BJ (cell line): ENCODE measurements at places on chromosomes 16 and 17.

DNA sequence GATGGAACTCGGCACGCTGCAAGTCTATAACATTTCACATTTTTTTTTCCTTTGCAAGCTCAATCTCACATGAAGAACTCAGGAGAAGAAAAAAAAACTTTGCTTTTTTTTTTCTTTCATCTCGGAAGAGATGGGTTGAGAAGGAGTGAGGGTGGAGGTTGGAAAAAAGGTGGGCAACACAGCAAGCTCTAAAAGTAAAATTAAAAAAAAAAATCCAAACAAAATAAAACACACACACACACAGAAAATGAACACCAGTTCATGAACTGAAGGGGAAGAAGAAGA lies 2.5 kb downstream of the MAF start:
- DNase-seq: no peak

DNA sequence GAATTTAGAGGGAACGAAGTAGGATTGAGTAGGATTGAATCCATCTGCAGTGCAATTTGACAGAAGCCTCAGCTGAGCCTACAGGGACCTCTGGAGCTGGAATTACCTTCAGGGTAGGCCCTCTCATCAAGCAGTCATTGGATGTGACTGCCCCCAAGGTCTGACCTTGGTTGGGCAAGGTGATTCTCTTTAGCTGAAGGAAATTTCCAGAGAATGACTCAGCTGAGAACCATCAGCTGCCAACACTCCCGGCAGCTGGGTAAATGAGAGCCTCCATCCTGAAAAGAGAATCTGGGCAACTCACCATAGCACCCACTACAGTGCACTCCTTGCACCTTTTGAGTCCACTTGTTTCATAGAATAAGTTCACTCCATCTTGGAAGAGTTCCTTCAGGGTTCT lies 113.5 kb upstream of the MED13 start:
- DNase-seq: no peak

GRCh38 chr16:85871756-85872155 lies 27.2 kb upstream of the IRF8 start:
- no peak for DNase-seq

- DNase-seq: no peak
Observed at GRCh38 chr16:89958596-89958995, 10.0 kb downstream of the DEF8 start.

DNA sequence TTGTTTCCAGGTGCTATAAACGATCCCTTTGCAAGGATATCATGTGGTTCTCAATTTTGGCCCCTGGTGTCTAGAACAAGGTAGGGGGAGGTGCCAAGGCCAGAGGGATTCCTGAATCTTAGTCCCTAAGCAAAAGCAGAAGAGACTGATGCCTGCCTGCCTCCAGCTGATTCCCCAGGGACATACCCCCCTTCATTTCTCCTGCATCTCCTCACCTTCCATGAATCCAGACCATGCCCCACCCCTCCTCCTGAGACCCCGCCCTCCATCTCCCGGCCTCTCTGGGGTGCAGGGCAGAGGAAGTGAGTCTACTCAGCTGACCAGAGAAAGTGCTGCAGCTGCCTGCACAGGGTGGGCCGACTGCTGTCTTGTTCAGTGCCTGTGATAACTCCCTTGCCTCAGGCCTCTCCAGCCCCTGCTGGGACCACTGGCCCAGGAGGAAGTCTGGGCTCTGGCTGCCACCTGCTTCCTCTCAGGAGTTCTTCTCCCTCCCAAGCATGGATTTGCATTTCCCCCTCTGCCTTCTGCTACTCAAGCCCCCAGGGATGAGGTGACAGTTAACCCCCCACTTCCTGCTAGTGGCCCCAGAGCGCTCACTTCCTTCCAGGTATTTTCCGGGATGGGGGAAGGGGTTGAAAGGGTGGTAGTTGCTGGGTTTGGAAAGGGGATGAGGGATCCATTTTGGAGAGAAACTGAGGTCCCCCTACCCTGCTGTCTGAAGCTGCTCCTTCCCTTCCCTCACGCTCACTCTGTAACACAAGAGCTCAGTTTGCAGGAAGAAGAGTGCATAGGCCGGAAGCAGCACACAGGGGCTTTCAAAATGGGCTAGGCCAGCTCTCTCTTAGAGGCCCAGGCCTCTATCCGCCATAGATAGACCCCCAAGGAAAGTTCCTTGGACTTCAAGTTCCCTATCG lies 10.5 kb upstream of the TSPOAP1 start:
- DNase-seq: no peak

- DNase-seq: no peak
Observed at GRCh38 chr17:69882281-69882680, 192.7 kb upstream of the KCNJ16 start.

DNA sequence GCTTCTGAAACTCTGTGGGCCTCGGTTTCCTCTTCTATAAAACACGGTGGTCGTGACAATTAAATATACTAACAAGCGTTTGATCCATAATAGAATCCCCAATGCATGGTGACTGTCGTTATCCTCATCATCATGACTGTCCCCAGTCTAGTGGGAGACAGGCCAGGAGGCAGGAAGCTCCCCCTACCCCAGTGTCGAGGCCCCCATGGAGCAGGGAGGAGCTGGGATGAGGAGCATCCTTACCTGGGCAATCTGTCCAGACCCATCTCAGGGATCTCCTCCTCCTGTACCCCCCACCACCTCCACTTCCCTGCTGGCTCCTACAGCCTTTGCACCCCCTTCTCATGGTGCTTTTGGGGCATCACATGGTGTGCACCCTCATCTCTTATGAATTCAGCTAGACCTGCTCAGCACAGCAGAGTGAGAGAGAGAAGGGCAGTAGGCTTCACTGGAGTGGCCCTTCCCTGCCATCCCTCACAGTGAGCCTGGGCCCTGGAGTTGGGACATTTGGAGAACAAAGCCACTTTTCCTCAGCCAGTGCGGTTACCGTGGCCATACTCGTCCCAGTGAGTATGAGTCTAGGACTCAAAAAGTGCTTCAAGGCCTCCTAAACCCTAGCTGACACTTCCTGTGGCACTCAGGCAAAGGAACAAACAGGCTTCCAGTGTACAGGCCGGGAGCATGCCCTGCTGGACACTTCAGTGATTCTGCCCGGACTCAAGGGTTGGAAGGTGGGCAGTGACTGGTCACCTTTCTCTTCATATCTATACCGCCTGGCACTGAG lies 148.6 kb downstream of the CLEC16A start:
- DNase-seq: no peak

DNA sequence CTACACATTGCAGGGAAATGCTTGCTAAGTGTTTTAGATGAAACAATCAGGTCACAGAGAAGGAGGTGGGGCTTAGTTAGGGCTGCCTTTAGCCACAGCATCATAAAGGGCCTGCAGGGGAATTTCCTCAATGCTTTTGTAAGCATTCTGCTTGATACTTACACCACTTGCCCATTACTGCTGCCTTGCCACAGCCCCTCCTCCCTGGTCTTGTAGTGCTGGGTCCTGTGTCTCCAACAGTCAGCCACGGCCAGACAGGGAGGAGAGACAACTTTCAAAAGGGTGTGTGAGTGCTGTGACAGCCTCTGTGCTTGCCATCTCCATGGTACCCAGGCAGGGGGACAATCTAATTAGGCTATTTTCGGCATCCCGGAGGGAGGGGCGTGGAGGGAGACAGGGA lies 111.2 kb downstream of the SHISA9 start:
- no peak for DNase-seq

GRCh38 chr16:69880640-69881133 lies 70.4 kb upstream of the CLEC18A start:
- DNase-seq: no peak

- DNase-seq: no peak
Observed at GRCh38 chr17:28178800-28179199, 136.3 kb downstream of the NLK start.

- no peak for DNase-seq
Observed at GRCh38 chr16:35146723-35147458, 1687.5 kb downstream of the TP53TG3F start.

DNA sequence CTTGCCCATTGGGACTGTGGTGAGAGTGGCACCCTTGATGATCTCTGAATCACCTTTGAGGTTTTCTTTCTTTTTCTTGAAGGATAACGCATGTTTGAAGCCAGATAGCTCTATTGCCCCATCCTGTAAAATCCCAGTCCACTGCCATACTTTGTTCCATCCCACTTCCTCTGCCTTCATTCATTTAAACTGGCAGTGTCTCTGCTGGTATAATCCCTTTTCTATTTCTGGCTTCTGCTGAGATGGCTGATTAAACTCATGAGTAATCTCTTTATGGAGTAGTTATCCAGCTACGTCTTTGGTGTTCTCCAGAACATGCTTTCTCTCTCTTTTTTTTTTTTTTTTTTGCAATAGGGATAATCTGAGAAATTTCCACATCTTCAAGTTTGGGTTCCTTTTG lies 656.5 kb upstream of the SALL1 start:
- no peak for DNase-seq

DNA sequence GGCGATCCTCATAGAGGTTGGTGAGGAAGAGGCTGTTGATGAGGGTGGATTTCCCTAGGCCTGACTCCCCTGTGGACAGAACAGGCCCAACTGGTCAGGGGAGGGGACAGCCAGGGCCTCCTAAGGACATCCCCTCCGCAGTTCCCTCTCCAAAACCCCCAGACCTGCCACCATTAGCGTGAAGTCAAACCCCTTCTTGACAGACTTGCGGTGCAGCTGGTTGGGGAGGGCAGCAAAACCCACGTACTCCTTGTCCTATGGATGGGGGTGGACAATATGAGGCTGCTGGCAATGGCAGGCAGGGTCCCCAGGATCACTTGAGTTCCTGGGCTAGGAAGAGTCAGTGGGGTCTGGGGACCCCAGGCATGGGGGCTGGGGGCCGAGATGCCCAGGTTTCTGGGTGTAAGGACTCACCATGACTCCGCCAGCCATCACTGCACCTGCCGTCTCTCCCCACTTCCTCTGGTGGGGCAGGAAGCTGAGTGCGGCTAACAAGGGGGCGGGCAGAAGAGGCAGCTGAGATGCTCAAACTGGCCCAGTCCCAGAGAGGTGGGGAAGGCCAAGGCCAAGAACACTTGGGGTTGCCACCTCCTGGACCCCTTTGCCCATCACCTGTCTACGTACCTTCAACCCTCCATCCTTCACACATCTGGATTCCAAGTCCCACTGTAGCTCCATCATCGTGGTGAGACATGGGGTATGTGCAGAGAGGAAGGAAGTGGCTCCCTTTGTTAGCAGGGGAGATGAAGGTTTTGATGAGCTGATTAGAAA lies at the start of gene SEPTIN1:
Gene SEPTIN1 (minus strand): TSS at position 451 of the 771 bp plus-strand sequence. CDS start 19 bp downstream, at position 432.
- DNase-seq: no peak

GRCh38 chr17:67238991-67239390 lies 6.0 kb downstream of the HELZ start:
- DNase-seq: no peak

DNA sequence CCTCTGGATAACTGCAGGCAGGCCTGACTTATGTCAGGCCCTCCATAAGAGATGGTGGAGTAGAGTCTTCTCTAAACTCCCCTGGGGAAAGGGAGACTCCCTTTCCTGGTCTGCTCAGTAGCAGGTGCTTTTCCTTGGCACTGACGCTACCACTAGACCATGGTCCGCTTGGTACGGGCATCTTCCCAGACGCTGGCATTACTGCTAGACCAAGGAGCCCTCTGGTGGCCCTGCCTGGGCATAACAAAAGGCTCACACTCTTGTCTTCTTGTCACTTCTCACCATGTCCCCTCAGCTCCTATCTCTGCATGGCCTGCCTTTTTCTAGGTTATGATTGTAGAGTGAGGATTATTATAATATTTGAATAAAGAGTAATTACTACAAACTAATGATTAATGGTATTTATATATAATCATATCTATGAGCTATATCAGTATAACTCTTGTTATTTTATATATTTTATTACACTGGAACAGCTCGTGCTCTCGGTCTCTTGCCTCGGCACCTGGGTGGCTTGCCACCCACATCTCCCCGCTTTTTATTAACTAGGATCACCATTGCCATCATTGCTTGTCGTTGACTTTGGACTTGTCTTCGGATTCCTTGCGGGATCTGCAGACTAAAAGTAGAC lies 59.8 kb upstream of the ARL4D start:
- DNase-seq: no peak

DNA sequence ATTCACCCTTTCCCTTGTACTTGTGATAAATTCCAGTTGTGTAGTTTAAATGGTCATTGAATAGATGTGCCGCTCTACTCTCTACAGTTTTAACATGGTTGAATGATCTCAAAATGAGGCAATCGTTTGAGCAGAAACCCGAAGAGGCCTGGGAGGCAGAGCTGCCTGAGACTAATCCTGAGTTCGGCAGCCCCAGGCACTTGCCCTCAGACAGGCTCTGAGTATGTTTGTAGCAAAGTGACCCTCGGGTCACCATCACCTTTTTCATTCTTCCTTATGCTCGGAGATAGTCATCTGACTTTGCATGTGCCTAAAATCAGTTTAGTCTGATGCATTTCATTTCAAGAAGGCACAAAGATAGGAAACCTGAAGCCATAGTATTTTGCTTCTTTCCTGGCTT lies 184.0 kb upstream of the RBFOX1 start:
- no peak for DNase-seq

- DNase-seq: no peak
Observed at GRCh38 chr17:72511242-72511641, 390.4 kb downstream of the SOX9 start.

- no peak for DNase-seq
Observed at GRCh38 chr16:49788572-49788971, 67.3 kb downstream of the ZNF423 start.

GRCh38 chr17:67171560-67171959 lies 73.4 kb downstream of the HELZ start:
- no peak for DNase-seq

- DNase-seq: no peak
Observed at GRCh38 chr17:14149751-14150150, 80.4 kb downstream of the COX10 start.

DNA sequence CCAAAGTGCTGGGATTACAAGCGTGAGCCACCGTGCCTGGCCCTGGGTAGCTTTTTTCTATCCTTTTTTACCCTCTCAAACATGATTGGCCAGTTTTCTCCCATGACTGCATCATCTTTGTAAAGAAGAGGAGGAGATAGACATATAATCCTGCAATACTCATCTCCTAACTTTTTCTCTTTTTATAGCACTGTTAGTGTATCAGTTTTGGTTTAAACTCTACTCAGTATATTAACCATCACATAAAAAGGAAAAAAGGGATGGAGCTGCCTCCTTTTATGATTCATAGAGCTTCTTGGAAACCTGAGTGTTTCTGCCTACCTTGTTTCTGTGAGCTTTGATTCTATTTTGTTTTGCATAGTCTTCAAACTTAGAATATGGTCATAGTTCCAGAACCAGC lies 12.0 kb upstream of the TMEM106A start:
- DNase-seq: no peak

DNA sequence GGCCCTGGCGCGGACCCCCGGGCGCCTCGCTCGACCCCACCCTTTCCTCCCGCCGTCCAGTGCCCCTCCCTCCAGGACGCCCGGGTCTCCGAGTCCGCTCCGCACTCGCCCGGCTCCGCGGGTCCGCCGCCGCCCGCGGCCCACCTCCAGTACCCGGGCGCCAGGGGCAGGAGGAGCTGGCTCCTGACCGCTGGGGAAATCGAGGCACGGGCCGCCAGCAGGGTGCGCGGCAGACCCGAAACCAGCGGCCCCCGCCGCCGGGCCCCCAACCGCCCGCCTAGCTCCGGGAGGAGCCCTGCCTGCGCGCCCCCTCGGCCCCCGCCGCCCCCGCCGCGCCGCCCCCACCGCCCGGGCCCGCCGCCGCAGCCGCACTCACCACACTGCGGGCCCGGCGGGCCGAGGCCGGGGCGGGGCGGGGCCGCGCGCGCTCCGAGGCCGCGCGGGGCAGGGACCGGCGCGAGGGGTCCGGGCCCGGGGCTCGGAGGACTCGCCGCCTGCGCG lies 333 bp downstream of the MAFG start:
- DNase-seq: no peak
